ENCODE measurements at places on chromosomes 6 and 20.
A peak's percentile ranks its signal among the peaks of the same experiment; 100 is the strongest.

GRCh38 chr6:105691971-105692370 lies 289.1 kb upstream of the PREP start:
- H3K4me3 ChIP-seq, result no peak overlapping the region
- no peak overlapping the region for H3K27ac ChIP-seq
- peaks cover 19% of the 10 kb centered on the region for H3K27me3 ChIP-seq
- no peaks in the 10 kb centered on the region for H3K36me3 ChIP-seq
- DNase-seq, result no peak

DNA sequence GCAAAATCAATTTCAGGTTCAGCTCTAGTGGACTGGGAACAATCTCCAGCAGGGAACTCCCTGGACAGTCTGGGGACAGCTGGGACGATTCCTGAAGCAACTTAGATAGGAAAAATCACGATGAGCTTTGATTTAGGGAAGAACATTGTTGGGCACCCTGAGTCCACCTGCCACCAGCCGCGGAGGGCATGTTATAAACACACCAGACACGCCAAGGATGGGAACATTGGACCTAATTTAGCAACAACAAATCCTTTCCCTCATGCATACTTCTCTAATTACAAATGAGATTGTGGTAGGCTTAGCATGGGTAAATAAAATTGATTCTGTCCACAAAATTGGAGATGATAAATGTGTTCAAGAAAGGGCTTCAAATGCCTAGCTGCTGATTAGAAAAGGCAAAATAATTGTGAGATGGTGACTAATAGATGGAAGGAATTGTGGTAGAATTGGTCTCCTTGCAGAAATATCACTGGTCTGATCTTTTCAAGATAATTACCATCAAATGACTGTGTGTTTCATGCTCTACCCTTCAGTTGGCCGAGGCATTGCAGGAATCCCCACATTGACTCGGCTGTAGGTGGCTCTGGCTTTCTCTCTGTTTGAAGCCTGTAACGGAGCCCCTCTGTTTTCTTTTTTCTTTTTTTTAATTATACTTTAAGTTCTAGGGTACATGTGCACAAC lies 6.1 kb upstream of the NANP start:
- no peak overlapping the region for H3K27ac ChIP-seq
- no peaks in the 10 kb centered on the region for H3K27me3 ChIP-seq
- H3K4me1 ChIP-seq, result no peaks in the 10 kb centered on the region
- H3K4me3 ChIP-seq, result no peak overlapping the region
- peaks cover 29% of the 10 kb centered on the region for H3K36me3 ChIP-seq

GRCh38 chr6:21341910-21342309 lies 251.6 kb upstream of the SOX4 start:
- no peaks in the 10 kb centered on the region for H3K36me3 ChIP-seq
- H3K4me3 ChIP-seq, result no peak overlapping the region

GRCh38 chr6:128039543-128039942 lies 138.7 kb upstream of the THEMIS start:
- DNase-seq, result no peak
- no peaks in the 10 kb centered on the region for H3K27me3 ChIP-seq
- H3K36me3 ChIP-seq, result peaks cover 43% of the 10 kb centered on the region
- no peak overlapping the region for H3K27ac ChIP-seq
- H3K4me1 ChIP-seq, result peaks cover 3% of the 10 kb centered on the region

DNA sequence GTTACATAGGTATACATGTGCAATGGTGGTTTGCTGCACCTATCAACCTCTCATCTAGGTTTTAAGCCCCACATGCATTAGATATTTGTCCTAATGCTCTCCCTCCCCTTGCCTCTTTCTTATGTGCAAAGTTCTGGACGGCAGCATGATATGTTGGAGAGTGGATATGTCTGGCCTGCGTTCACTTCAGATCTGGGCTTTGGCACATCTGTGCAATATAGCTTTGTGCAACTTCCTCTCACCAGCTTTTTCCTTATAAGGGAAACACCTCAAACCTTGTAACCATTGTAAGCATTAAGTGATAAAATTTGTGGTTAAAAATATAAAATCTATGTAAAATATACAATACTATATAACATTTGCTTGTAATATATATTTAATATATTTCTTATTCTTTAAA lies 288.0 kb downstream of the PHACTR1 start:
- H3K36me3 ChIP-seq, result no peaks in the 10 kb centered on the region
- DNase-seq, result no peak
- H3K4me3 ChIP-seq, result no peak overlapping the region
- H3K27ac ChIP-seq, result no peak overlapping the region
- H3K4me1 ChIP-seq, result no peaks in the 10 kb centered on the region
- H3K27me3 ChIP-seq, result peaks cover 33% of the 10 kb centered on the region

DNA sequence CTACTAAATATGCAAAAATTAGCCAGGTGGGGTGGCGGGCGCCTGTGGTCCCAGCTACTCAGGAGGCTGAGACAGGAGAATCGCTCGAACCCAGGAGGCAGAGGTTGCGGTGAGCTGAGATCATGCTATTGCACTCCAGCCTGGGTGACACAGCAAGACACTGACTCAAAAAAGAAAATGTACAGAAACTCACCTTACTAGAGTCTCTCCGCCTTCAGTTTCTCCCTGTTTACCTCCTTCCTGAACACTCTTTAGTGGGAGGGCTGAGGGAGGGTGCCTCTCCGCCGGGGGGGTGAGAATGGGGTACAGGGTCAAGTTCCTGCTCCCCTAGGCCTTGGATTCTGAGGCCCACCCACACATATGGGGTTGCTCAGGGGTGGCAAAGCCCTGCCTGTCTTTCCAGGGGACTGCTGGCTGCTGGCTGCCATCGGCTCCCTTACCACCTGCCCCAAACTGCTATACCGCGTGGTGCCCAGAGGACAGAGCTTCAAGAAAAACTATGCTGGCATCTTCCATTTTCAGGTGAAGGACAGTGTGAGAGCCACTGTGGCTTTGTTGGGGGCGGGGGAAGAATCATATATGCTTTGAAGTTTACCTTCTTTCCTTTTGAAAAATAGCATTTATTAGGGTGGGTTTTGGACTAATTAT lies 13.4 kb downstream of the CAPN11 start:
- H3K36me3 ChIP-seq, result no peaks in the 10 kb centered on the region
- H3K4me1 ChIP-seq, result peaks cover 10% of the 10 kb centered on the region
- H3K4me3 ChIP-seq, result no peak overlapping the region

DNA sequence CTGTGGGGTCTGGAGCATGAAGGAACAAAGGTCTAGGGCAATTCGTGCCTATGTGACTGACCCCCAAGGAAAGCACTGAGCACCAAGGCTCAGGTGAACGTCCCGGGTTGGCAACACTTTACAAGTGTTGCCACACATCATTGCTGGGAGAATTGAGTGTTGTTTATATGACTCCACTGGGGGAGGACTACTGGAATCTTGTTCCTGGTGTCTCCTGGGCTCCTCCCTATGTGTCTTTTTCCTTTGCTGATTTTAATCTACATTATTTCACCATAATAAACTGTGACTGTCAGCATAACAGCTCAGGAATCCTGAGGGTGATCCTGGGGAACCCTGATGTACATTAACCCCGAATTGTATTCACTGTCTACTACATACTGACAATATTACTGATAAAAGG lies 207.7 kb upstream of the BMP2 start:
- no peaks in the 10 kb centered on the region for H3K27me3 ChIP-seq
- no peaks in the 10 kb centered on the region for H3K4me1 ChIP-seq
- DNase-seq, result no peak
- H3K36me3 ChIP-seq, result no peaks in the 10 kb centered on the region
- no peak overlapping the region for H3K27ac ChIP-seq

GRCh38 chr20:45452238-45452637 lies 17.3 kb upstream of the WFDC2 start:
- no peak overlapping the region for H3K27ac ChIP-seq

DNA sequence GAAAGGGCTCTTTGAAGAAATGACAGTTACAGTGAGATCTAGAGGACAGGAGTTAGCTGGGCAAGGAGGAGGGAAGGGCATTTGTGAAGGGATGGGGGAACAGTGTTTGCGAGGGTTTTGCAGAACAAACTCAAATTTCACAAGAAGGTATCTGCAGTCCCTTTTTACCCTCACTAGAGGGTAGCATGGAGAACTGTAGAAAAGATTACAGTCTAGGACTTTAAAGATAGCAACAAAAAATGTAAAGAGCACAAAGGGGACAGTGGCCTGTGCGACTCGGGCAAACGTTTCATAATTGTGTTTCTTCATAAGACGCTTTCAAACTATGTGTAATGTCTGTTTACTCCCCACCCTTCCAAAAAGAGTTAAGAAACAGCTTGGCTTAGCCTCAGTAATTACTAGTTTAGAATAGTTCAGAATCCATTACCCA lies 21.2 kb upstream of the ASXL1 start:
- peaks cover 10% of the 10 kb centered on the region for H3K36me3 ChIP-seq
- no peaks in the 10 kb centered on the region for H3K27me3 ChIP-seq
- no peak for DNase-seq
- H3K4me1 ChIP-seq, result peaks cover 7% of the 10 kb centered on the region

GRCh38 chr6:15360300-15360699 lies 114.4 kb downstream of the JARID2 start:
- H3K36me3 ChIP-seq, result peaks cover 15% of the 10 kb centered on the region
- H3K4me3 ChIP-seq, result no peak overlapping the region
- no peak for DNase-seq
- H3K27ac ChIP-seq, result no peak overlapping the region
- H3K4me1 ChIP-seq, result peaks cover 31% of the 10 kb centered on the region

GRCh38 chr6:134636186-134636799 lies 313.6 kb downstream of the ALDH8A1 start:
- no peaks in the 10 kb centered on the region for H3K27me3 ChIP-seq
- no peaks in the 10 kb centered on the region for H3K36me3 ChIP-seq
- H3K4me1 ChIP-seq, result peaks cover 31% of the 10 kb centered on the region
- no peak overlapping the region for H3K27ac ChIP-seq
- no peak overlapping the region for H3K4me3 ChIP-seq
- no peak for DNase-seq

DNA sequence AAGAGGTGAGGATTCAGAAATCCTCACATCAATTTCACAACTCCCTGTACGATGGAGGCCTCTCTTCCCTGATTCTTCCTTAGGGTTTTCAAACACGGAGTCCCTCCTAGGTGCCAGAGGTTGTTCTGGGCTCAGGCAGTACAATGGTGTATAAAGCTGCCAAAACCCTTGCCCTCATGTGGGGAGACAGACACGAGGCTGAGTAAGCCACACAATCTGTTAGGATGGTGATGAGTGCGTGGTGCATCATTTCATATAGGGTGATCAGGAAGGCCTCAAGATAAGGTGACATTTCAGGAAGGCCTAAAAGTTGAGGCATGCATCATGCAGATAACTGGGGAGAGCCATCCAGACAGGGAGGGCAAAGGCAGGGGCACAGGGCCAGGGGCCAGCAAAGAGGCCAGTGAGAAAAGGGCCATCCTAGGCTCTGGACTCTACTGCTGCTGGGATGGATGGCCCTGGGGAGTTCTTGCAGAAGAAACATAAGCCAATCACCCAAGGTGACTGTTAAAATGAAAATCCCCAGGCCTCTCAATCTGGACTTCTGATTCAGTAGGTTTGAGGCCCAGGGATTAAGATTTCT lies 186.5 kb downstream of the PRKN start:
- H3K4me1 ChIP-seq, result no peaks in the 10 kb centered on the region
- no peaks in the 10 kb centered on the region for H3K27me3 ChIP-seq
- no peak overlapping the region for H3K27ac ChIP-seq
- DNase-seq, result no peak

- H3K36me3 ChIP-seq, result peaks cover 3% of the 10 kb centered on the region
- peak overlapping the region; percentile 57 for H3K27ac ChIP-seq
- DNase-seq, result peak; percentile 66
These were observed 31.9 kb downstream of the NSFL1C start for GRCh38 chr20:1434571-1435336.

- peaks cover 19% of the 10 kb centered on the region for H3K27me3 ChIP-seq
- no peaks in the 10 kb centered on the region for H3K36me3 ChIP-seq
- DNase-seq, result no peak
- H3K27ac ChIP-seq, result no peak overlapping the region
- H3K4me1 ChIP-seq, result peaks cover 2% of the 10 kb centered on the region
These were observed 94.6 kb downstream of the BANF2 start for GRCh38 chr20:17794400-17794799.

DNA sequence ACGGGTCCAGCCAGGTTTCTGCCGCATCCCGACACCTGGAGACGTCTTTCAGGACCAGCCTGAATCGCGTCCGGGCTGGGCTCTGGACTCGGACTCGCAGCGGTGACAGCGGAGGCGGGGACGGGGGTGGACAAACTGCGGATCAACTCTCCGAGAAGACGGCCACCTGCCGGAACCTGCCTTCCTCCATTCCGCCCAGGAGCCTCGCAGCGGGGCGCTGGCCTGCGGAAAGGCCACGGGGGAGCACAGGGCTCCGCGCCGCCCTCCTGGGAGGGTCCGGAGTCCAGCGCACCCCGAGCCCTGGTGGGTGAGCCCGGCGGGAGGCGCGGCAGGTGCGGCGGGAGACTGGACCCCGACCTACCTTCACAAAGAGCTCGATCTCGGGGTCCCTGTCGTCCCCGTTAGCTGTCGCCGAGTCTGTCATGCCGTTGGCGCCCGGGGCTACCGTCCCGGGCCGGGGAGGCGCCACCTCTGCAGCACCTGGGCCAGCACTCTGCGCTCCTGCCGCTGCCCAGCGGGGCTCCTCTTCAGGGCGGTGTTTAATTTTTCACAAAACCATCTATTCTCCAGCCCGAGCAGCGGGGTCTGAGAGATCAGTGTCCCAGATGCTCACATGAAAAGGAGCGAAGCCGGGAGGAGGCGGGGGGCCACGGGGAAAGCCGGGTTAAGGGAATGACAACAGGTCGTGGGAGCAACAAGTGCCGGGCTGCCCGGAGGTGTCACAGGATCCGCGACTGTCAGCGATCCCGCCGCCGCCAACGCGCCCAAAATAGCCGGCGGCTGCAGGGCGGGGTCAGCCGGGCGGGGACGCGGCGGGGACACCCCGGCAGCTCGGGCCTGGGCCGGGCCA lies at the start of gene CLIC5:
Gene CLIC5, minus strand, starts transcription at position 742 of the 850 bp plus-strand sequence. Its CDS starts 318 bp downstream, at position 424.
- peak; percentile 56 for DNase-seq
- peak within 1 kb of the TSS; percentile 78 for H3K4me3 ChIP-seq
- no peaks in the 10 kb centered on the region for H3K36me3 ChIP-seq
- H3K27ac ChIP-seq, result peak within 1 kb of the TSS; percentile 18
- peaks cover 37% of the 10 kb centered on the region for H3K4me1 ChIP-seq

DNA sequence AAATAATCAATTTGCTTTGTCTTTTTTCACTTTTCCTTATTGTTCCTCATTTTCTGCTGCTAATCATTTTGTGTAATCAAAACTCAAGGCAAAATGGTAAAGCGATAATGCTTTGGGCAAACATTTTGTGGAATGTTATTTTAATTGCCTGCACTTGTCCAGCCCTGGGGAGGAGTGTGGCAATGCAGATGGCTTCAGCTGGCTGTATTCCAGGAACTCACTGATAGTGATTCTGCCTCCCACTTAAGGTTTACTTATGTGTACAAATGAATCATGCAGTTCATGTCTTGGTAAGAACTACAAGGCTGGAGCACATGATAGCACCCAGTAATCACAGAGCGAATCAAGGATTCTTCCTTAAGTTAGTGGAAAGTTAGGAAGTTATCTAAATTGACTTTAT lies 107.8 kb downstream of the COL19A1 start:
- no peak overlapping the region for H3K4me3 ChIP-seq
- DNase-seq, result no peak
- H3K36me3 ChIP-seq, result no peaks in the 10 kb centered on the region
- peaks cover 4% of the 10 kb centered on the region for H3K27me3 ChIP-seq
